ENCODE measurements at places on chromosomes 4 and X.

- DNase-seq: no peak
Observed at GRCh38 chr4:23577398-23577797, 312.4 kb downstream of the PPARGC1A start.

DNA sequence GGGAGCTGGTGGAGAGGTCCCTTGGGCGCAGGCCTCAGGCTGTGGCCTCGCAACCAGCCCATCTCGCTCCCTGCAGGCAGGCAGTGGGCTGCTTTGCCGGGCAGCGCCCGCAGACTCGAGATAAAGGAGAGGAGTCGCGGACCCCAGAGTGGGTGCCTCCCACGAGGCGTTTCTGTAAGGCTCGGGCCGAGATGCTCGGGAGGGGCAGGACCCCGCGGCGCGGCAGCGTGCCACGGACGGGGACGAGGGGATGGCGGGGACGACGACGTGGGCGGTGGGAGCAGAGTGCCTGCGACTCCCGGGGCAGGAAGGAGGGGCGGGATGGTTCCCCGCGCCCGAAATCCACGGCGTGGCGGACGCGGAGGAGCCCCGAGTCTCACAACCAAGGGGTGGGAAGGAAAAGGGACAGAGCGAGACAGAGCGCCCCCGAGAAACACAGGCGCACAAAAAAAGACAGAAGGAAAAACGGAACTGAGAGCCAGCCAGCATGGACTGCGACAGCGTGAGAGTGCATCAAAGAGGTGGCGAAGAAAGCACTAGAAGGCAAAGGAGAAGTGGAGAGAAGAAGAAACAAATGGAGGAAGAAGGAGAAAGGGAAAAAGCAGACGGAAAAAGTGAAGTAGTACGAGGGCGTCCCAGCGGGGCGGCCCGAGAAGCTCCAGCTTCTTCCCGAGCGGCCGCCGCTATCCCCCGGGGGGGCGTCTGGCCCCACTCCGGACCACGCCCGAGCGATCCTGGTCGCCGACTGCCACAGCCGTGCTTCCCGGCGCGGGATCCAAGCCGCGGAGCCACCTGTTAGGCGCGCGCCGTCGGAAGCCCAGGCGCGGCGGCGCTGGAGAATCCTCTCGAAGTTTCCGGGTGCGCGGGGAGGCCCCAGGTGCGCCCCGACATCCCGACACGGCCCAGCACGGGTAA, 1.5 kb downstream of the BEND4 start:
- peak; percentile 2 for DNase-seq

- no peak for DNase-seq
Observed at GRCh38 chrX:17435476-17435875, 60.5 kb downstream of the NHS start.

DNA sequence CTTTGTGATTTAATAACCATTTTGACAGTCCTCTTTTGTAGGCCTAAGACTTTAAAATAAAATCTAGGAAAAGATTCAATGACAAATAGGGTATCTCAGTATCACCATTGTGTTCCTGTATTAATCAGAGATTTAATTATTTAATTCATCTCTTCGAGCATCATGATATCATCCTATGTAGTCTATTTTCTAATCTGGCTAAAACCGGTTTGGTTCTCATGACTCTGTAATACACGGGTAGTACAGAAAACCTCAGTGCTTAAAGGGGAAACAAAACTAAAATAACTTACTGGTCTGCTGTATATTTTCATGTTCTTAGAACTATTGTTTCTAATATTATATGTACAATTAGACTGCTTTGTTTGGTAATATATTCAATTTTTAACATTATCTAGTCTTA, 23.7 kb upstream of the FBXW7 start:
- DNase-seq: no peak

Measured in tongue (tissue), 3 donors.